Left forelimb (tissue), 1 donor: ENCODE measurements at places on chromosomes 1 and 21.

DNA sequence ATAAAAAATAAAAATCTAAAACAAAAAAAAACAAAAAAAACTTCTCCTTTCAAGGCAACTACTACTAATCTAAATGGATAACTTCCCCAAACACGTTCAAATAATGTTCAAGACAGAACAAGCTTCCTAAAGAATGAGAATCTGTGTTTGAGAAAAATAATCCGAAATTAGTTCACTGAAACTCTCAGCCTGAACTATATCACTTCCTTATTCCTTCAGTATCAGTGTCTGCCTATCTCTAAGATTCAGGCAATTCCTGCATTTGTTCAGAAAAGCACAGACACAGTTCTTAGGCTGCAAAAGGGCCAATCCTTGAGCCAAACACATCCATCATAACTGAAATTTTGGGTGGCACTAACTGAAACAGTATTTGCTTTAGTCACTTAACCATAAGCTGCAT lies 22.4 kb downstream of the DSTYK start:
- no peak for DNase-seq

DNA sequence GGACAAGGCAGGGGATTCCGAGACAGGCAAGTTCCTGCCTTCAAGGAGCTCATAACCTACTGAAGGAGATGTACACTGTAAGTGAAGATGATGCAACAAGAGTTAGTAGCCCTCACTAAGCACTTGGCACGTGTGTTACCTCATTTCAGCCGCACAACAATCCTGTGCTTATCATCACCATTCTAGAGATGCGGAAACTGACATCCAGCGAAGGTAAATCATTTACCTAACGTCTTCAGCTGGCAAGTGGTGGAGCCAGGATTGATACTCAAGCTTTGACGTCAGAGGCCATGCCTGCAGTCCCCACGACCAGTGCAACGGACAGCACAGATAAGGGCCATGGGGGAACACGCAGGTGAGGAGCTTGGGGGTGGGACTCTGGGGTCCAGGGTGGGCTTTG lies 2.9 kb upstream of the UBXN10 start:
- DNase-seq, result no peak

DNA sequence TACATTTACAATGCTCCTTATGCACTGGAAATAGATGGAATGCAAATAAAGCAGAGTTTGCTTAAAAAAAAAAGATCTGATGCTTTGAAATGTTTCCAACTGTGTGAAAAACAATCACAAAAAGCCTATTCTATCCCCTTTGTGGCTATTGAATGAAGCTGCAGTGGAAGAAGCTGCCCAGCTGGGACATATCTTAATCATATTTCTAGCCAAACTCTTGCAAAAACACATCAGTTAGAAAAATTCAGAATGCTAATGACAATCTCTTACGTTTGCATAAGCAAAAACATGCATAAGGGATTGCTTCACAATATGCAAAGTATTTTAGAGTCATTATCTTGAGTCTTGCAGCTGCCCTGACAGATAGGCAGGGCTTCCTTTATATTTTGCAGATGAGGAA lies 526.4 kb upstream of the USP24 start:
- no peak for DNase-seq

GRCh38 chr1:101116006-101116405 lies 90.4 kb upstream of the DPH5 start:
- DNase-seq, result no peak

GRCh38 chr1:72284348-72285073 lies 2.2 kb upstream of the NEGR1 start:
- peak; percentile 78 for DNase-seq

- DNase-seq, result no peak
Observed at GRCh38 chr1:116806245-116806644, 52.0 kb downstream of the CD2 start.

GRCh38 chr1:19387045-19387467 lies 74.9 kb downstream of the SLC66A1 start:
- DNase-seq, result no peak

DNA sequence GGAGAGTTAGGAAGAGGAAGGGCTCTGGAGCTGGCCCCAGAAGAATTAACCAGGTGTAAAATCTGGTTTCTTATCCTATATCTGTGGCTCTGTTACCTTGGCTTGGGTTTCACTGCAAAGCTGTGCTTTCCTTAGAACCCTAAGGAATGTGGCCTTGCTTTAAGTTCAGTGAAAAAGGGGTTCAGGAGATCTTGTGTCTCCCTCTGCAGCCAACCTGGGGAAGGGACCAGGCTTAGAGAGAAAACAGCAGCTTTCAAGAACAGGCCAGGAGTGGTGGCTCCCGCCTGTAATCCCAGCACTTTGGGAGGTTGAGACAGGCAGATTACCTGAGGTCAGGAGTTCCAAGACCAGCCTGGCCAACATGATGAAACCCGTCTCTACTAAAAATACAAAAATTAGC lies 16.1 kb upstream of the MYCL start:
- DNase-seq, result no peak

- DNase-seq, result no peak
Observed at GRCh38 chr21:45505416-45506021, 36.7 kb downstream of the SLC19A1 start.

- DNase-seq, result no peak
Observed at GRCh38 chr1:147890177-147890790, 12.3 kb upstream of the GJA8 start.
